ENCODE measurements at places on chromosomes 5 and 9.

DNA sequence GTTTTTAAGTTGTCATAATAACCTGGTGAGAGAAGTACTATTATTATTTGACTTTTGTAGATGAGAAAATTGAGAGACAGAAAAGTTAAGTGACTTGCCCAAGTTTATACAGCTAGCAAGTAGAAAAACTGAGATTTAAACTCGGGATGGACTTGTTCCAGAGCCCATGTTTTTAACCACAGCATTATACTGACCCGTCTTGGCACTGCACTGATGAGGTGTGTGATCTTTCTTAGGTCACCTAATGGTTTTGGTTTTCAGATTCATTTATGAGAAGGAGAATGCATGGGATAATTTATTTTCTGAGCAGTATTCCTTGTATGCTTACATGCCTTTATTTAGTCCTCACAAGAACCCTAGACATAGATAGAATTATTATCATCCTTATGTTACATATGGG, 201.8 kb upstream of the CDKN2B start:
- DNase-seq: no peak

- DNase-seq: no peak
These were observed 10.3 kb upstream of the RGMB start for GRCh38 chr5:98763001-98763630.

GRCh38 chr5:75831561-75831960, 114.3 kb upstream of the POC5 start:
- no peak for DNase-seq

DNA sequence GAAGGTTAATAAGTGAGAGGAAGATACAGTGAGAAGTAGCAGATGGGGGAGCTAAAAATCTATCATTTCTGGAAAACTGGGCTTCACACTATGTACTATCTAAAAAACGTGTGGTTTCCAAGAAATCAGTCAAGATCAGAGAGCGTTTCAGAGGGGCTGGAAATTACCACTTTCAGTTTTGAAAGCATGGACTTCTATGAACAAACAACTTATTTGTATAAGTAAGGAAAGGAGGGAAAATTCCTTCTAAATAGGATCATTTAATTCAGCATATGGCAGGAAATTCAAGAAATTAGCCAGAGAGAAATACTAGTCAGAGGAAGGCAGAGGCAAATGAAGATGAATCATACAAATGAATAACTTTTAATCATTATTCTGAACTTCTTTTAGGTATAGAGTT, 11.3 kb downstream of the TNC start:
- no peak for DNase-seq

DNA sequence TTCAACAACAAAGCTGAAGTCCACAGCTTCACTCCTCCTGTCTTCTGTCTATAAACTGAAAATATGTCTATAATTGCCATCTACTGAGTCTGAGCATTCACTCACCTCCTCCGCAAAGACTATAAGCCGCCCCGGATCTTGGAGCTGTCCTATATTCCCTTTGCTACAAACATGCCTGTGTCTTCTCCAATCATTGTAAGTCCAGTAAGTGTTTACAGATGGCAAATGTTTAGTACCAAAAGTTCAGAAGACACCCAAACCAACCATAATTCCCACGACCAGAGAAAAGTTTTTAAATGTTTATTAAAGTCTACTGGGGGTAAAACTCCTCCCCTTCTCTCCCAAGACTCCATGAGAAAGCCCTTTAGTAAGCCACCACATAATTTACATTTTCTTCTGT, 80.9 kb downstream of the EBF1 start:
- DNase-seq: no peak

DNA sequence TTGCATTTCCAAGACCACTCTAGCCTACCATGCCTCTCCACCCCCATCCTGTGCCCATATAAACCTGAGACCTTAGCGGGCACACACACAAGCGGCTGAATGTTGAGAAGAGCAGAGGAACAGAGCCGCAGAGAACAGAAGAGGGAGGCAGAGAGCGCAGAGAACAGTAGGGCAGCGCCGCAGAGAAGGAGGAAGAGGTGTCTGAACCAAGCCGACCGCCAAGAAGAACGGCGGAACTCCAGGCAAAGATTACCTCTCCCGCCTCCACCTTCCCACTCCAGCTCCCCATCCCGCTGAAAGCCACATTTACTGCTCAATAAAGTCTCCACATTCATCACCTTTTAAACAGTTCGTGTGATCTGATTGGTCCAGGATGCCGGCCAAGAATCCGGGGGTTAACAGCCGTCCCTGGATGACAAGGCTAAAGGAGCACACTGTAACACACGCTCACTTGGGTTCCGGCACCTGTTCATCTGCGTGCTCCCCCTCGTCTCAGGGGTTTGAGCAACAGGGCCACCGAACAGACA, 33.2 kb downstream of the GRIN3A start:
- DNase-seq: no peak

- no peak for DNase-seq
These were observed 219.2 kb downstream of the ENC1 start for GRCh38 chr5:74421377-74421776.

DNA sequence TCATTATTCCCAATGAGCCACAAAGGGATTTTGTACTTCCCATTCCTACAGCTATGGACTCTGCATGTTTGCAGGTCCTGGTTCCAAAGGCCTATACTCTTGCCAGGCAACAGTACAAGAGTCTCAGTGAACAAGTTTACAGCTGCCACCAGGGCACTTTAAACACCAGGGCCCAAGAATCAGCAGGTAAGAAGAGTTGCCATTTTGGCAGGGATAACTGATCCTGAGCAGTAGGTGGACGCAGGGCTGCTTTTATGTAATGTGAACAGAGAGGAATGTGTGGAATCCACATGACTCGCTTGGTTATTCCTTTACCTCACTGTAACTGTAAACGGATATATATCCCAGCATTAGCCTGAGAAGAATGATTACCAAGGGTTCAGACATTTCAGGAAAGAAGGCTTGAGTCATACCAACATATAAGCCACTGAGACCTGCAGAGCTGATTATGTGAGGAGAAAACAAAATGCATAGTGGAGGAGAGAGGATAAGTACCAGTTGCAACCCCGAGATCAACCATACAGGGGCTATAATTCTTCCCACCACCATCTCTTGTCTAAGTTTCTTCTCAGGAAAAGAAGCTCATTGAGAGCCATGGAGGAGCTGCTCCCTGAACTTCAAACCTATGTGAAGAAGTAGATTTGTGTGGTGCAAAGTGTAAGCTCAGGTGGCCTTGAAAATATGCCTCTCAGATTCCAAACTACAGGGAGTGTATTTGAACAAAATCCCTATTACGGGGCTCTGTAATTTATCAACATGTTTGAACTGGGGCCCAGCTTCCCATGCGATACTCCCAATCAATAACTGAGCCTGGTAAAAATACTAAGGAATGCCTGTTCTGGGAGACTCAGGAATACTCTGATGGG, 24.6 kb downstream of the RAPGEF6 start:
- DNase-seq: no peak

DNA sequence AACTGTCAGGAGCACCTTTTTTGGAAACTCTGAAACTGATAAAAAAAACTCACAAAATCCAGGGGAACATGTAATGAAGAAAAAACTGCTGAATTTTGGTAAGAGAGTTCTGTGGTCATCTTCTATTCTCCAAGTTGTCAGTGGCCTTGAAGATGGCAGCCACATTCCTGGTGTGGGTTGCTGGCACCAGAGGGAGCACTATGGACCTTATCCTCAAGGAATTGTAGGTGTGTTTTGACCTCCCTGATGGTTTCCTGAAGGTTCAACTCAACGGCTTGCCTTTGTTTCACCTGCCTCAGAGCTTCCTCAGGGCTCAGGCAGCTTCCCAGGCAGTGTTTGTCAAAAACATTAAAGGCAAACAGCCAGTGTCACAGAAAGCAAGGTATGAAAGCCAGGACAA, 2.2 kb upstream of the SLC38A9 start:
- no peak for DNase-seq

DNA sequence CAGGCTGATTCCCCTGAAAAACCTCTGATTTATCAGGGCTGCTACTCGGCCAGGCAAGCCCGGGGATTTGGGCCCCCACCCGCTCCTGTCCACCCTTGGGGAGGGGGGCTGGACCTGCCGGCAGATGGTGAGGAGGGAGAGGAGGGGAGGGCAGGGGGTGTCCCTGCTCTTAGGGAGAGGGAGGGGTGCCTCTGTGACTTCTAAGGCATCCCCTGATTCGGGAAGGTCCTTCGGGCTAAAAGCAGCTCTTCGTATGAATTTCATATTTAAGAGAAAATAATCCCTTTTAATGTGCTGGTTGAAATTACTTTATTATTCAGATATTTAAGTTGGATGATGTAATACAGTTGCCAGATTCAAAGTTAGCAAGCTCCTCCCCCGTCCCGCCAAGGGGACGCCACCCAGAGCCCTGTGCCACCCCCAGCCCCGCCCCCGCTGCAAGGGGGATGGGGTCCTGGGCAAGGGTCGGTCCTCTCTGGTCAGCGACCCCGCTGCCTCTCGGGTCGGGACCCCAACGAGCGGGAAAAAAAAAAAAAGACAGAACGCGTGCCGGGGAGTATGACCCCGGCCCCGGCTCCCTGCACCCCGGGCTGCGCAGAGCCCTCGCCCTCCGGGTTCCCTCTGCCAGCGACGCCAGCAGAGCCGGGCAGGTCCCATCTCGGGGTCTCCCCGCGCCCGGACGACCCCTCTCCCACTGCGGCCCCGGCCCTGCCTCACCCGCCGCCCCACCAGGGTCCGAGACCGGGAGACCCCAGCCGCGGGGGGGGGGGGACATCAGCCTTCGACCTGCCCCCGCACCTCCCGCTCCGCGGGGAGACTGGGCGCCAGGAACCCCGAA, 12.4 kb downstream of the LHX3 start:
- no peak for DNase-seq

GRCh38 chr5:56861893-56862485, 46.6 kb downstream of the MAP3K1 start:
- no peak for DNase-seq

DNA sequence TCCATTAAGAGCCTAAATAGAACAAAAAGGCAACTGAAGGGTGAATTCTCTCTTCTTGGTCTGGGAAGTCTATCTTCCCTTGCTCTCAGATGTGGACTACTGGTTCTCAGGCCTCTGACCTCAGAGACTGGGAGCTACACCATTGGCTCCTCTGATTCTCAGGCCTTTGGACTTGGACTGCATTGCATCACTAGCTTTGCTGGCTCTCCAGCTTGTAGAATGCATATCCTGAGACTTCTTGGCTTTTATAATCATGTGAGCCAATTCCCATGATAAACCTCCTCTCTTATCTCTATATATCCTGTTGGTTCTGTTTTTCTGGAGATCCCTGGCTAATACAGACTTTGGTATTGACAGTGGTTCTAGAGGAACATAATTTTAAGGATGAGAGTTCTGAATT, 89.8 kb downstream of the PSAT1 start:
- DNase-seq: no peak

DNA sequence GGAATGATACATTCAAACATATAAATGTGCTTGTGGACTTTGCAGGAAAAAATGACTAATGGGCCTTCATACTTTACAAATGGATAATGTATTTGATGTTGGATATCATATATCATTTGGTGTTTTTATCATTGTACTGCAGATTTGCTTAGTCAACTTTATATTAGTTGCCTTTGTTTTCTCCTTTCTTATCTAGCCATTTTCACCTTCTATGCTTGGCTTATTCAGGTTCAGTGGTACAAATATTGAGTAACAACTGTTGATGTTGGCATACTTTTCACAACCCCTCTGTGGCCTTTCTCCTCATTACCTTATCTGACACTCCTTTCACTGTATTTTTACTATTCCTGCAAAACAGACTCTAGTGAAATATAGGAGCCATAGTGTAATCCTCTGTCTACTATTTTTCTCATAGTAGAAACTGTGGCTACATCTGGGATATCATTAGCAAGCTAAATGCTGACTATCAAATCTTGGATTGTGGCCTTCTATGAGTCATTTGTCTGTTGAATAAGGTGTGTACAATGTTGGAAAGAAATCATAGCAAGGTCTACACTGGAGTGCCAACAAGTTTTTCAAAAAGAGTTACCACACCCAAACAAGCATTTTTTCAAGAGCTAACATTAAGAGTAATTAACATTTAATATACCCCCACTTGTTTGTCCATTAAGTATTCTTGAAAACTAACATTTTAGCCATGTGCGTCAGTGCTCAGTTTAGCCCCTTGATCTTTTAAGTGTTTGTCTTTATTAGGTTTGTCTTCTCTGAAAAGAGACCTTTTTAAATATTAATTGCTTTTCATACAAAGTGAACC, 330.1 kb downstream of the ADGRV1 start:
- no peak for DNase-seq

DNA sequence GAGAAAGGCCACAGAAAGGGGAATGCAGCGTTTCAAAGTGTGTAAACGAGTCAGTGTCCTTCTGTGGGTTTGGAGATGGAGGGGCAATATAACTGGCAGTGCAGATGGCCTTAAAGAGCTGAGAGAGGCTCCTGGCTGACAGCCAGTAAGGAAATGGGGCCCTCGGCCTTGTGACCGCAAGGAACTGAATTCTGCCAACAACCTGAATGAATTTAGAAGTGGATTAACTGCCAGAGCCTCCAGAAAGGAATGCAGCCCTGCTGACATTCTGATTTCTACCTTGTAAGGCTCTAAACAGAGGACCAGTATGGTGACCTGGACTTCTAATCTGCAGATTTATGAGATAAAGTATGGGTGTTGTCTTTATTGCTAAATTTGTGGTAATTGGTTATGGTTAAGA, 17.5 kb upstream of the NREP start:
- DNase-seq: no peak

DNA sequence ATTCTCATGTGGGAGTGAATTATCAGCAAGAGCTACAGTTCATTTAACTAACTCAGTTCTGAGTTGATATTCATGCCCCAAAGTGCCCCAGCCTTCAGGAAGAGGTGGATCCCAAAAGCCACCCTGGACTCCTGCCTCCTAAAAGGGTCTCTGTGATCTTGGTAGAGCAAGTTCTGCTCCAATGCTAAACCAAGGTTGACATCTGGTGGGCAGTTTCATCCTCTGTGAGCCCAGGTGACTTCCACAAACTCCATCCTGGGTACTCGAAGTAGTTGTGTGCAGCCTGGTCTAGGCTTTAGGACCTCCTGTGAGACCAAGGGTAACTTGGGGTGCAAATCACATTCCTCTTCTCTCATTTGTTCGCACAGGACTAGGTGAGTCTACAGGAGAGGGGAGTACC, 816.8 kb downstream of the MTRR start:
- no peak for DNase-seq

DNA sequence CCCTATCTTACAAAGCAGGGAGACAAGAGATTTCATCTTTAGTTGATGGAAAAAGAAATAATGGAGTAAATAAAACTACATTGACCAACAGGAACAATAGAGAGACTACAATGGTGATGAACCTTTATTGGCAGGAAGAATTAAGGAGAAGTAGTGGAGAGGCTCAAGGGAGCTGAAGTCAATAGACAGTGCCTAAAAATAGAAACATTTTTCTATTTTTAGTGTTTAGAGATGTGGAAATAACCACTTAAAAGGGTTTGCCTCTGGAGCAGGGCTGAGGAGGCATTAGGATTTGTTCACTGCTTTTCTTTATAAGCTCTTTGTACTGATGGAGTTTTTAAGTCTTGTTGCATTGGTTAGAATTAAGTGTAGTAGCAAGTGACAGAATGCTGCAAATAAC, 98.4 kb upstream of the ERCC6L2 start:
- no peak for DNase-seq

- DNase-seq: no peak
These were observed 103.6 kb upstream of the SSBP2 start for GRCh38 chr5:81854485-81854884.
